GM23248 (cell line): ENCODE measurements at places on chromosomes 16 and 17. TPM values are rescaled to one million over a fixed set of nuclear protein-coding genes. Genes with fewer than 3 reads are reported as not detected.

Gene HOXB3
- total RNA-seq = 1.9 and 4.8 TPM in 2 replicates

Gene TERB1
- not detected in 2 replicates for total RNA-seq

Gene CLEC18A
- total RNA-seq = 0.43 TPM in 1 of 2 replicates, not detected in the other

Gene SLC12A3
- total RNA-seq = not detected in 2 replicates

Gene TEDC2
- 6.8 and 8.3 TPM in 2 replicates for total RNA-seq

Gene CPHXL2
- total RNA-seq = not detected in 2 replicates

Gene PITPNM3
- total RNA-seq = 12.8 and 13.7 TPM in 2 replicates

Gene PMFBP1
- total RNA-seq = not detected in 2 replicates

Gene KRTAP3-1
- not detected in 2 replicates for total RNA-seq

Gene KRT13
- total RNA-seq = 0.76 TPM in 1 of 2 replicates, not detected in the other

Gene ETV4
- 2.1 and 3.5 TPM in 2 replicates for total RNA-seq

GRCh38 chr17:44350733-44351226 is 5.7 kb downstream of the GRN start:
- DNase-seq = peak; percentile 67

DNA sequence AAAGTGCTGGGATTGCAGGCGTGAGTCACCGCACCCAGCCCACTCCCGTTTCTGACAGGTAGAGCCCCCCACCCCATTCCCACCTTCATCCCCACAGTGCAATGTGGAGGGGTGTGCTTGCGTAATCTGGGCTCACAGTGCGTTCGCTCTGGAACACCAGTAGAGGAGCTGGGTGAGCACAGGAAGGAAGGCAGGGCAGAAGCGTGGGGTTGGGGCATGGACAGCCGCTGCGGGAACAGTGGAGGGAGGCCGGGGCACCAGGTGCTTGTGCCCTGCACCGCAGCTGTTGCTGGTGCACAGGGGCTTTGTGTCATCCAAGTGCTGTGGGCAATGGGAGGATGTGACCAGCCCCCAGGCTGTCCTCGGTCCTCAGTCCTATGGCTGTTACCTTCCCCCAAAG is 24.7 kb downstream of the KDM8 start:
- DNase-seq = no peak

DNA sequence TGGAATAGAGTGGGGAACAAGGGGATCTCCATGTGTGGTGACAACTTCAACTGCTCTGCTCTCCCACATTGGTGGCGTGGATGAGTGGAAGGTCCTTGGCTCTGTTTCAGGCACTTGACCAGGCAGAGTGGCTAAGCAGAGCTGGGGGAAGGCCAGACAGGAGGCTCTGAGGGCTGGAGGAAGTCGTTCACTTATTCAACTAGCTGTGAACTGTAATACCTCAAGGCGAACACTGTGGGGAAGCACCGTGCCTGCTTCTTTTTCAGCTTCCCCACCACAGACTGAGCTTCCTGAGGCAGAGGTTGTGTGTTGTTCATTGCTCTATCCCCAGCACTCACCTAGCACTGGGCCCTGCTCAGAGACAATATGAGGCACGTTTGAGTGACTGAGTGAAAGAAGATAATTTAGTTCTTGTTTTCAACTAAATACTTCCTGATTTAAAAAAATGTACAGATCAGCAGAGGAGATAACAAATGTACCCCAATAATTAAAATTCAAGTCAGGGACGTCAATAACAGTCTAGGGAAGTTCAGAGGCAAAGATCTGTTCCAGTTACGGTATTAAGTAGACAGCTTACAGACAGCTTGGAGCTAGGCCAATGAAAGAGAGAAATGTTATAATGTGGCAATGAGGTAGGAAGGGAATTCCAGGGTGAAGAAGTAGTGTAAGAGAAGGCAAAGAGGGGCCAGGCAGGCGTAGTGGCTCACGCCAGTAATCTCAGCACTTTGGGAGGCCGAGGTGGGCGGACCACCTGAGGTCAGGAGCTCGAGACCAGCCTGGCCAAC is 34.7 kb downstream of the MYO18A start:
- DNase-seq = peak; percentile 88

DNA sequence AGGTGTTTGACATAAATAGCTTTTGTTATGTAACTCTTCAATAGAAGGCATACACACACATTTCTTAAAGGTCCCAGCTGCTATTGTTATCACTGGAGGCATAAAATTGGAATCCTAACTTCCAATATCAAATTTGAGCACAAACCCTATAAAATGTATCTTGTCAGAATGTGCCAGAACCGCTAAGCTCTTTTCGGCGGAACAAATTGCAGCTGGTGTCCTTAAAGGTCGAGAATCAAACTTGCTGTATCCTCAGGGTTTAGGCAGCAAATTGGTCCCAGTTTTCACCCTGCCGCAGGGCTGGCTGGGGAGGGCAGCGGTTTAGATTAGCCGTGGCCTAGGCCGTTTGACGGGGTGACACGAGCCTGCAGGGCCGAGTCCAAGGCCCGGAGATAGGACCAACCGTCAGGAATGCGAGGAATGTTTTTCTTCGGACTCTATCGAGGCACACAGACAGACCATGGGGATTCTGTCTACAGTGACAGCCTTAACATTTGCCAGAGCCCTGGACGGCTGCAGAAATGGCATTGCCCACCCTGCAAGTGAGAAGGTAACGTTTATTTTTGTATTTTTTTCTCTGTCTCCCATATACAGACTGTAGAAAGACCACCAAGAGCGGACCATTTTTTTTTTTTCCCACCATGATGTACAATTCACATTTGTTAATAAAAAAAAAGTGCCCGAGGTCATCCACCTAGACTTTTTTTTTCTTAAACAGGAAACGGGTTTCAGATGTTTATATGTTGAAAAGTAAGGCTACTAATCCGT is 297.1 kb downstream of the IRF8 start:
- DNase-seq = no peak

- peak; percentile 48 for DNase-seq
Observed at GRCh38 chr17:45221081-45222013, at the start of gene FMNL1. Gene FMNL1 (plus strand): TSS chr17:45221885. CDS start chr17:45222125, 240 bp downstream.

DNA sequence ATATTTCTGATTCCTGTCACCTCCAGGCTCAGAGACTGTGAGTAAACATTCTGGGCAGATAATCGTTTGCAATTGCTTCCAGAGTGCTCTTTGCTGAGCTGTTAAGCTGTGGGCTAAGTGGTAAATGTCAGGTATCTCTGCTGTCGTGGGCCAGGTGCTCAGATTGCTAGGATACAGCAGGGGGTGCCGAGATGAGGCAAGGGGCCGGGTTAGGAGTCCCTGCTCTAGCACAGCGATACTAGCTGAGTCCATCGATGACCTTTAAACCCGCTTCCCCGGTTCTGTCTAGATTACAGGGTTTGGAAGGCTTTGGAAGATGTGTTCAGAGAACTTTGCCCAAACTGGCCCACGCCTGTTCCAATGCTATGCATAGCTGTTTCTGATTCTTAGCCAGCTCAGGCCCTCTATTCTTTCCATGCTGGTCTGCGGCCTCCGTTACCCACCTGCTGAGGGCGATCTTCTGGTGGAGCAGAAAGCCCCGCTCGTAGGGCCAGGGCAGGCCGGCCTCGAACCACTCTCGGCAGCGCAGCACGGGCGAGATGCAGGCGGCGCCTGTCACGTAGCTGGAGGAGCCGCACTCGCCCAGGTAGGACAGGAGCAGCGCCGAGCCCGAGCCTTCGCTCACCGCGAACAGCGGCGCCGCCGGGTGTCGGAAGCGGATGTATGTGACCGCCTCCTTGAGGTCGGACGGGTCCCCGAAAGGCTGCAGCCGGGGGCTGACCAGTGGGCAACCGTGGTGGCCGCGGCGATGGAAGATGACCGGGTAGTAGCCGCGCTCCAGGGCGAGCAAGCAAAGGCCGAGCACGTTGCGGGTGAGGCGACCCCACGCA is 979 bp downstream of the ABHD15 start:
- peak; percentile 27 for DNase-seq

GRCh38 chr16:82368041-82368440 is 198.0 kb upstream of the MPHOSPH6 start:
- DNase-seq = peak; percentile 51

GRCh38 chr17:3846437-3847164 is 555 bp upstream of the NCBP3 start:
- DNase-seq = no peak

GRCh38 chr16:10584981-10585438 is 4.6 kb upstream of the EMP2 start:
- DNase-seq = peak; percentile 83

GRCh38 chr16:84729716-84730320 is 30.0 kb downstream of the USP10 start:
- peak; percentile 13 for DNase-seq

GRCh38 chr16:10738231-10739077 is 5.2 kb upstream of the NUBP1 start:
- peak; percentile 79 for DNase-seq

GRCh38 chr17:76123749-76124581 is 17.1 kb downstream of the FOXJ1 start:
- DNase-seq = no peak

- no peak for DNase-seq
Observed at GRCh38 chr16:3495176-3495575, at the start of gene C16orf90. Gene C16orf90 (minus strand): TSS chr16:3495489. CDS start chr16:3495421, 68 bp downstream.

DNA sequence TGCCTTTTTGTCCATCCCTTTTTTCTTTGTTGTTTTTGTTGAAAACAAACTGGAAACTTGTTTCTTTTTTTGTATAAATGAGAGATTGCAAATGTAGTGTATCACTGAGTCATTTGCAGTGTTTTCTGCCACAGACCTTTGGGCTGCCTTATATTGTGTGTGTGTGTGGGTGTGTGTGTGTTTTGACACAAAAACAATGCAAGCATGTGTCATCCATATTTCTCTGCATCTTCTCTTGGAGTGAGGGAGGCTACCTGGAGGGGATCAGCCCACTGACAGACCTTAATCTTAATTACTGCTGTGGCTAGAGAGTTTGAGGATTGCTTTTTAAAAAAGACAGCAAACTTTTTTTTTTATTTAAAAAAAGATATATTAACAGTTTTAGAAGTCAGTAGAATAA is 4.9 kb downstream of the SOX9 start:
- DNase-seq = peak; percentile 63

DNA sequence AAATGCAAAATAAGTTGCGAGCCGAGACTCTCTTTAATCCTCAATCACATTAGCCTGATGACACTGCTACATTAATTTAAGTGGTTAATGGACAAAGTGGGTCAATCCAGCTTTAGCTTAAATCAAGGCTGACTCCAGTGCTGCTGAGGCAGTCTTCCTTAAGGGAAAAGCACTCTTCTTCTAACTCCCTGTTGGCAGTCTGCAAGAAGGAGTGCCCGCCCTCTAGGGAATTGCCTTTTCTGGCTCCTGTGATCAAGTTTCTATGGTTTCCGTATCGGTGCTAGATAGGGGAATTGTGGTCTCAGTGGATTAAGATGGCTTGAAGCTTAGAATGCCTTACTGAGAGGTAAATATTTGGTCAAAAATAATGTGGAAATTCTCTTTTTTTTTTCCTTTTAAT is 41.0 kb downstream of the HS3ST3B1 start:
- peak; percentile 18 for DNase-seq

GRCh38 chr17:61002316-61002736 is 324.7 kb downstream of the BCAS3 start:
- peak; percentile 78 for DNase-seq

DNA sequence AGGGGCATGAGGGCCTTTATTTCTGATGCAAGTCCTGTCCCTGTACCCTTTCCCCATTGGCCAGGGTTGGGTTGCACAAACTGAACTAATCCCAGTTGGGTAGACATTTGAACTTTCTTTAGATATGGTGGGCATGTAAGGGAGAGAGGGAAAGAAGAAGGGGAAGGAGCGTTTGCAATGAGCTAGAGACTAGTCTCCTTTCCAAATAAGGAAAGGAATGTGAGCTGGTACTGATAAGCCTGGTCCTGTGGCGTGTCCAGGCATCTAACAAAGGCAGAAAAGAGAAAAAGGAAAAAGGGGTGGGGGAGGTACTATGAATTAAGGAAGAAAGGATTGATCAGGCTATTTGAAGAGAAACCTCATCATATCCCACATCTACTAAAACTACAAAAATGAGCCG is 20.3 kb downstream of the CHMP6 start:
- no peak for DNase-seq

- DNase-seq = peak; percentile 49
Observed at GRCh38 chr16:89052890-89053724, 40.5 kb upstream of the ACSF3 start.

DNA sequence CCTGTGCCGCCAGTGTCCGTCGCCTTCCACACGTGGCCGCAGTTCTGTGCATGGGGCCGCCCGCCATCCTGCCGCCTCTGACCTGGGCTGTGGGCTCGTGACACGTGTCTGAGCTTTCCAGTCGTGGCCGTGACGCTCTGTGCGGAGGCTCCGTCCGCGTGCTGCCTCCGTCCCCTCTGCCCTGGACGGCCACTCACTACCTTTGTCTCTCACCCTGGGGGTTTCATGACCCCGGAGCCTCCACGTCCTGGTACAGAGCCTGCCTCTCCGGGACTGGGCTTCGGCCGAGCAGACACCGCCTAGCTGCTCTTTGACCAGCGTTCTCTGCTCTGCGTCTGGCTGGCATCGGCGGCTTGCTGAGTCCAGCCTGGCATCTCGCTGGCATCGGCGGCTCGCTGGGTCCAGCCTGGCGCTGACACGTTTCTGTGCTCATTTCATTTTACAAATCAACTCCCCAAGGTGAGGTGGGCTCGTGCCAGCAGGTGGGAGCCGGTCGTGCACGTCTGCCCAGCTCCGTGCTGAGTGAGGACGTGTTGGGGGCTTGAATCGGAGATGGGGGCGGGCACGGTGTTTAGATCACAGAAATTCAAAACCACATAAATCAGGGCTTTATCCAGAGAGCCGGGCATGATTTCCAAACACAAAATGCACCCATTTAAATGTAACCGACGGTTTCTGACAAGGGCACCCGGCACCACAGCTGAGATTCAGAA is 44.3 kb upstream of the GNG13 start:
- DNase-seq = no peak

- DNase-seq = no peak
Observed at GRCh38 chr16:24747441-24747840, 18.0 kb downstream of the TNRC6A start.

GRCh38 chr17:77407321-77408277 is 266.8 kb downstream of the SEC14L1 start:
- DNase-seq = peak; percentile 47

DNA sequence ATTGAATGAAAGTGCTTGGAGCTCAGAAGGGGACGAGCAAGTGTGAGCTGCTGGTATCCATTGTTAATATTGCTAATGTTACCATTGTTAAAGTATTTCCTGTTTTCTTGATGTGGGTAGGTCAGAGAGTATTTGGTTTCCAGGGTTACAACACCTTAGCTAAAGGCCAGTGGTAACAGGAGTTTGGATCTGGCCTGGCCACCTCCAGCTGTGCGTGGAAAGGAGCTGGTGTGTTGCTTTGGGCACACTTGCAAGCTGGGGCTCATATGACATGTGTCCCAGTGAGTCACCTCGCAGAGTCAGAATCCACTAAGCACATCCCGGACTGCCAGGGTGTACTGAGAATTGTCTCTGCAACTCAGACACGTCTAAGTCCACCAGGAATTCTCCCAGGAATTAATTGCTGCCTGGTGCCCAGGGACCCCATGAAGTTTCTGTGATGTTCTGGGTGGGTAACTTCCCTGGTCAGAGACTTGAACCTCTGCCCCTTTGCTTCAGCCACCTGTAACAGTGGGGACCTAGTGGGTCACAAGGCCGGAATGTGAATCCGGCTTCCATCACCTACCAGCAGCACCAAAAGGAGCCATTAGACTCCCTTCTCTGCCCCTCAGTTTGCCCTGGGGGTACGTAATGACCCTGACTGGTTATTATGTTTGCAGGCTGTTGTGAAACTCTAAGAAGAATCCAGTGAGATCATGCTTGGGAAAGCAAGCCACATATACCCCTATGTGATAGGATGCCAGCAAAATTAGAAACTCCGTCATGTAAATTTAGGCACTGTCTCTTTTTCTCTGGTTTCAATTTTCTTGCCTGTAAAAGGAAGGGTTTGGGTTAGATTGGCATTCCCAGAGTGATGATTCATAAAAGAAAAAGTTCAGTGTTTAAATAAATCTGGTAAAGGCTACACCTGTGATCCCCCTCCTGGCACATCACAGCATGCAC is 12.8 kb downstream of the SLC6A2 start:
- peak; percentile 81 for DNase-seq

- no peak for DNase-seq
Observed at GRCh38 chr17:18028114-18028951, 10.6 kb downstream of the ATPAF2 start.
